ENCODE measurements at places on chromosomes 4 and X.

DNA sequence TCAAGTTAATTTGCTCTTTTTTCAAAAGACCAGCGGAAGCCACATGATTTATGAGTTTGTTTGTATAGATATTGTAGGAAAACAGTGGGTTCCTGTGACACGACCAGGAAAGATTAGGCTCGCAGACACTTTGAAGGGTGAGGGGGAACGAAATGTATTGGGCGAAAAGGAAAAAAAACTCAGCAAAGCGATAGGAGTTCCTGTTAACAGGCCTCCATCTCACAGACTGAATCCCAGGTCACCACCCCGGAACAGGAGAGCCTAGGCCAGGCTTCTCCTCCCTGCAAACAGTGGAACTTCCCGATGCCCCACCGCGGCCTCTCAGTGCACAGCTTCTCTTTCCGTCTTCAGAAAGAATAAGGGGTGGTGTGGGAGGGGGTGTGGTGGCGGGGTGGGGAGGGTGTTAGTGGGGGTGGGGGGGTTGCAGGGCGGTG lies 181.8 kb upstream of the GPRIN3 start:
- H3K27ac ChIP-seq, result no peak overlapping the region
- DNase-seq, result peak; percentile 9
- H3K4me1 ChIP-seq, result no peaks in the 10 kb centered on the region
- no peak overlapping the region for H3K4me3 ChIP-seq
- no peaks in the 10 kb centered on the region for H3K36me3 ChIP-seq

- H3K4me3 ChIP-seq, result no peak overlapping the region
- no peaks in the 10 kb centered on the region for H3K27me3 ChIP-seq
- peaks cover 7% of the 10 kb centered on the region for H3K4me1 ChIP-seq
- no peaks in the 10 kb centered on the region for H3K36me3 ChIP-seq
These were observed 194.6 kb upstream of the KLF3 start for GRCh38 chr4:38469410-38469809.

DNA sequence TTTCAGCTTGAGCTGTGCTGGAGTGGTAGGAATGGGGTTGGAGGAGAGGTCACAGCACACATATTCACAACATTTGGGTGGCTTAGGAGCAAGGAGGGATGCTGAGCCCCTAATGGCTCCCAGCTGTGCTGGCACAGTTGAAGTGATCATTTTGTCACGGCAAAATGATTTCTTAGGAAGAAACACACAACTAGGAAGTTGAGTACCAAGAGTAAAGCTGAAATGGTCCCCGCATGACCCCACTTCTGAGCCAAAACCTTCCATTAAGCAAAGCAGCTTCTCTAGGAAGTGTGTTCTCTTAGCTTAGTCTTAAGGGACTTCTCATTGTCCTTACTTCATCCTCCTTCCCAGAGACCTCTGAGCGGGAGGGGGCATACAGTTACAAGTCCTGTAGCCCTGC lies 12.6 kb downstream of the CAPN6 start:
- no peak overlapping the region for H3K4me3 ChIP-seq
- H3K27me3 ChIP-seq, result peaks cover 8% of the 10 kb centered on the region
- DNase-seq, result no peak
- H3K27ac ChIP-seq, result no peak overlapping the region
- no peaks in the 10 kb centered on the region for H3K4me1 ChIP-seq
- H3K36me3 ChIP-seq, result no peaks in the 10 kb centered on the region

- no peaks in the 10 kb centered on the region for H3K4me1 ChIP-seq
- H3K4me3 ChIP-seq, result no peak overlapping the region
- no peaks in the 10 kb centered on the region for H3K36me3 ChIP-seq
- DNase-seq, result no peak
- H3K27me3 ChIP-seq, result no peaks in the 10 kb centered on the region
These were observed 105.4 kb upstream of the TLL1 start for GRCh38 chr4:165767671-165768070.

DNA sequence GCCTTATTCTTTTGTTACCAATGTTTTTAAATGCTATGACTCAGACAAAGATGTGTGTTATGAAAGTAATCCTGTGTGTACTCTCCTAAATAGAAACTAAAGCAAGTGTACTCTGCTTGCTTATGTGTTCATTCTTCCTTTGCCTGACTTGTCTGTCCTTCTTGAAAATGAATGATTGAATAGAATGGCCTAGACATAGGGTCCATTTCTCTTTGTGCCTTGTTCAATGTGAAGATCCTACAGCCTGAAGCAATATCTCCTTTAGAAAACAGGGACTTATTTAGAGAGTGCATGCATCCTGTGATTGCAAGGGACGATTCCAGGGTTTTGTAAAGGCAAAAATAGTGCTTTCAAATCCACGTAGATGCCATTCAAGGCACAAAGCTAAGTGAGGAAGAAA lies 343.6 kb upstream of the TACR3 start:
- no peaks in the 10 kb centered on the region for H3K27me3 ChIP-seq
- no peak for DNase-seq
- H3K4me3 ChIP-seq, result no peak overlapping the region

DNA sequence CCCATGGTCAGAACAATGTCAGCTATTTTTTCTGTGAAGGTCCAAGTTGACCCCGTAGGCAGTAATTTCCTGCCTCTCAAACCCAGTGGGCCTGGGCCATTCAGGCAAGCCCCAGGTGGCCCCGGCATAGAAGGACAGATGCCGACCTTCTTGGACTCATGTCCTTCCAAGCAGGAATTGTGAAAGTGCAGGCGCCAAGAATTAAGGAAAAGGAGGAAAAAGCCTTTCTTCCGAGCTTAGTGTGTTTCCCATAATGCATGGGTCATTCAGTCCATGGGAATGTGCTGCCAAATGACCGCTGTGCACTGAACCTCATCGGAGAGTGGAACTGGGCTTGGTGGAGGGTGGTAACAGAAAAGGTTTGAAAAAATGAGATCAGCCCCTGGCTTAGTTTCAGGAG lies 196.5 kb upstream of the HS3ST1 start:
- H3K27ac ChIP-seq, result no peak overlapping the region
- no peaks in the 10 kb centered on the region for H3K36me3 ChIP-seq
- H3K27me3 ChIP-seq, result no peaks in the 10 kb centered on the region
- no peak for DNase-seq
- H3K4me1 ChIP-seq, result no peaks in the 10 kb centered on the region

DNA sequence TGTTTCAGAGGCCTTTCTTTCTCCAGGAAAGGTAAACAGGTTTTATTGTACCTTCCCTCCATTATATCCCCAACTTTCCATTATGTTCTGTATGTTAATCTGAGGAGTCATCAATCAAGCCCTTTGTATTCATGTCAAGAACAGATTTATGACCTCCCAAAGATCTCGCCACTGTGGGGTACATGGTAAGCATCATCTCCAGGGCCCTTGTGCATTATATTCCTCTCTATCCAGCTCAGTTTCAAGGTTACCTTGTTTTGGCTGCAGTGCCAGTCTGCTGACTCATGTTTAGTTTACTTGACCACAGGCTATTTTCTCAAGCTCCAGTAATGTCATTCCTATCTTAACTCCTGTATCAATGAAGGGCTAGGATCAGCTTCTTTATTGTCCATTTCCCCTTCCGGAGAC lies 125.1 kb upstream of the FRMPD4 start:
- H3K27ac ChIP-seq, result peak overlapping the region; percentile 55
- no peak for DNase-seq
- no peak overlapping the region for H3K4me3 ChIP-seq
- H3K4me1 ChIP-seq, result no peaks in the 10 kb centered on the region

DNA sequence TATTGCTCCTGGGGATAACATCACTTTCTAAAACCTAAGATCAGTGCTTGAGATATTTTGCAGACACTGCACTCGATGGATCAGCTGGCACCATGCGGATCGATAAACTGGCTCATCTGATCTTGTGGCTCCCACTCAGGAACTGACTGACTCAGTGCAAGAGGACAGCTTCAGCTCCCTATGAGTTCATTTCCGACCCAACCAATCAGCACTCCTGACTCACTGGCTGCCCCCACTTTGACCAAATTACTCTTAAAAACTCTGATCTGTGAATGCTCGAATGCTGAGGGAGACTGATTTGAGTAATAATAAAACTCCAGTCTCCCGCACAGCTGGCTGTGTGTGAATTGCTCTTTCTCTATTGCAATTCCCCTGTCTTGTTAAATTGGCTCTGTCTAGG lies 110.1 kb downstream of the ANAPC4 start:
- DNase-seq, result no peak
- no peak overlapping the region for H3K4me3 ChIP-seq
- H3K36me3 ChIP-seq, result no peaks in the 10 kb centered on the region
- H3K4me1 ChIP-seq, result no peaks in the 10 kb centered on the region
- no peak overlapping the region for H3K27ac ChIP-seq
- H3K27me3 ChIP-seq, result no peaks in the 10 kb centered on the region

DNA sequence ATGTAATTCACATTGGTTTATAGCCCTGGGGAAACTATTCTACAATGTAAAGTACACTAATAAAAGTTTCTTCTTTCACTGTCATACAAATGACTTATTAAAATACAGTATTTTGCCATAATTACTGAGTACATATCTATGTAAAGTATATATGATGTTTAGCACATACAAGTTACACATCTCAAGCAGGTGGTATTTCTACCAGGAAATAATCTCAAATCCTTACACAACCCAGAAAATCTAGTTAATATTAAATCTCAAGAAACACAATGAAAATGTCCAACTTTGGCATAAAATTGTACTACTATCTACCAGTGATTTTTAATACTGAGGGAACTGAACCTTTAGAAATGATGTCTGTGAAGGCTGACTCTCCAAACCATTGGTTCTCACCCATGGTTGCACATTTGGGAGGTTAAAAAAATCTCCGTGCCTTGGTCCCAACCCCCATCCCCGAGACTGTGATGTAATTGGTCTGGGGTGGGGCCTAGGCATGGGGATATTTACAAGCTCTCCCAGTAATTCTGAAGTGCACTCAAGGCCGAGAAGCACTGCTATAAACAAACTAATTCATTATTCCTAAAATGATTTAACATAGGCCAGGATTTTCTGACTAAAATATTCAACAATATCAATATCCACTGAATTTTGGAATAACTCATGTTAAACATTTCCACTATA lies 27.6 kb downstream of the MAP3K15 start:
- DNase-seq, result no peak
- H3K27me3 ChIP-seq, result peaks cover 18% of the 10 kb centered on the region
- H3K4me3 ChIP-seq, result no peak overlapping the region
- no peaks in the 10 kb centered on the region for H3K4me1 ChIP-seq
- H3K27ac ChIP-seq, result no peak overlapping the region

- H3K4me1 ChIP-seq, result no peaks in the 10 kb centered on the region
- no peak for DNase-seq
- no peak overlapping the region for H3K4me3 ChIP-seq
These were observed 26.4 kb downstream of the DHRSX start for GRCh38 chrX:2474280-2474962.

DNA sequence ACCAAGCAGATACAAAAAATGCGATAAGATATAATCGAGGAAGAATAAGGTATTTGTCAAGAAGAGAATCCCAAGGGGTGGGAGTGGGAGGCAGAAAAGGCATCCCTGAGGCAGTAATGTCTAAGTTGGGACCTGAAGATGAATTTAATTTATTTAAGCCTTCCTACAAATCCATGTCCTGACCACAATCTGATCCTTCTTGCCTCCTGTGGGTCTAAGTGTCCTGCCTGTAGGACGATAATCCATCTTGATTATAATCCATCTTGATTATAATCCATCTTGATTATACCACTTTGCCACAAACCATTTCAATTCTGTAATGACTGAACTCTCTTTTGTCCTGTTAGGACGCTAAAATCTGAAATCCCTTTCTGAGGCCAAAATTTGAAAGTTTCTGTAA lies 130.2 kb downstream of the COL25A1 start:
- DNase-seq, result no peak
- no peaks in the 10 kb centered on the region for H3K36me3 ChIP-seq
- H3K27ac ChIP-seq, result no peak overlapping the region
- H3K27me3 ChIP-seq, result no peaks in the 10 kb centered on the region
- no peak overlapping the region for H3K4me3 ChIP-seq
- H3K4me1 ChIP-seq, result no peaks in the 10 kb centered on the region

GRCh38 chrX:24110069-24110468 lies 39.5 kb upstream of the ZFX start:
- H3K4me1 ChIP-seq, result no peaks in the 10 kb centered on the region
- no peaks in the 10 kb centered on the region for H3K27me3 ChIP-seq
- H3K27ac ChIP-seq, result no peak overlapping the region

DNA sequence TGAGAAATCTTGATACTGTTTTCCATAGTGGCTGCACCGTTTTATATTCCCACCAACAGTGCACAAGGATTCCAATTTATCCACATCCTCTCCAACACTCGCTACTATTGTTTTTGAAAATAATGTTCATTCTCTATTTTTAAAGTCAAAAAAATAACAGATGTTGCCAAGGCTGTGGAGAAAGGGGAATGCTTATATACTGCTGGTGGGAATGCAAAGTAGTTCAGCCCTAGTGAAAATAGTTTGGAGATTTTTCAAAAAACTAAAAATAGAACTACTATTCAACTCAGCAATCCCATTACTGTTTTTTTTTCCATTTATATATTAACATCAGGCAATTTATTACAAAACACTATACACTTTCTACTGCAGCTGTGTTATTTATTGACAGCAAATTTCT lies 208.7 kb downstream of the CBLL2 start:
- H3K27me3 ChIP-seq, result no peaks in the 10 kb centered on the region
- DNase-seq, result no peak
- no peak overlapping the region for H3K27ac ChIP-seq

DNA sequence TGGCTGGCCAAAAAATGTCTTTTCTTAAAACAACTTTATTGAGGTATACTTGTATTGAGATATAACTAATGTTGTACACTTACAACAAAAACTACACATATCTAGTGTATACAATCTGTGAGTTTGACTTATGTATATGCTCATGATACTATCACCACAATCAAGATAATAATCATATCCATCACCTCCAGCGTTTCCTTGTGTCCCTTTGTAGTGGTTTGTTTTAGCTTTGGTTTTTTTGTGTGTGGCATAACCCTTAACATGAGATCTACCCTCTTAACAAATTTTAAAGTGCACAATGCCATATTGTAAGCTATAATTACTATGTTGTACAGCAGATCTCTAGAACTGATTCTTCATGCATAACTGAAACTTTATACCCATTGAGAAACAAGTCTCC lies 13.4 kb upstream of the PCSK1N start:
- peaks cover 36% of the 10 kb centered on the region for H3K27me3 ChIP-seq
- no peaks in the 10 kb centered on the region for H3K4me1 ChIP-seq
- no peaks in the 10 kb centered on the region for H3K36me3 ChIP-seq
- no peak for DNase-seq
- no peak overlapping the region for H3K27ac ChIP-seq

DNA sequence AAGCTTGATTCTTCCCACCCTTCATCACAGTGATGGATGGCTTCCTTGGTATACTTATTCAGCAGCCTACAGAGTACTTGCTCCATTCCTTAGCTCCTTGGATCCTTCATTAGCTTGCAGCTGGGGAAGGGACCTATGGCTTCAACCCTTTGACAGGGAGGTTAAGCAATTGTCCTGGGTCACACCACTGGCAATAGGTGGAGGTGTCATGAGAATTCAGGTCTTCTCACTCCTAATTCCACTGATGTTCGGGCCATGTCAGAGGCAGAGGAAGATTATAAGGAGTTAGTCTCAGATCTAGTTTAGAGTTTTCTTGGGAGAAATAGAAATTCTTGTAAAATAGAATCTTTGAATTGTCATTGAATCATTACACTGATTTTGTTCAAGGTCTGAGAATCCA lies 24.5 kb downstream of the EREG start:
- no peak overlapping the region for H3K27ac ChIP-seq
- H3K36me3 ChIP-seq, result no peaks in the 10 kb centered on the region
- H3K4me1 ChIP-seq, result no peaks in the 10 kb centered on the region
- H3K27me3 ChIP-seq, result no peaks in the 10 kb centered on the region
- H3K4me3 ChIP-seq, result no peak overlapping the region
- no peak for DNase-seq

- no peak overlapping the region for H3K4me3 ChIP-seq
- H3K27ac ChIP-seq, result no peak overlapping the region
- no peaks in the 10 kb centered on the region for H3K36me3 ChIP-seq
These were observed 1.3 kb downstream of the NPY1R start for GRCh38 chr4:163330916-163331628.
